NB4 (cell line): ENCODE measurements at places on chromosomes 4 and X.
A peak's percentile ranks its signal among the peaks of the same experiment; 100 is the strongest.

DNA sequence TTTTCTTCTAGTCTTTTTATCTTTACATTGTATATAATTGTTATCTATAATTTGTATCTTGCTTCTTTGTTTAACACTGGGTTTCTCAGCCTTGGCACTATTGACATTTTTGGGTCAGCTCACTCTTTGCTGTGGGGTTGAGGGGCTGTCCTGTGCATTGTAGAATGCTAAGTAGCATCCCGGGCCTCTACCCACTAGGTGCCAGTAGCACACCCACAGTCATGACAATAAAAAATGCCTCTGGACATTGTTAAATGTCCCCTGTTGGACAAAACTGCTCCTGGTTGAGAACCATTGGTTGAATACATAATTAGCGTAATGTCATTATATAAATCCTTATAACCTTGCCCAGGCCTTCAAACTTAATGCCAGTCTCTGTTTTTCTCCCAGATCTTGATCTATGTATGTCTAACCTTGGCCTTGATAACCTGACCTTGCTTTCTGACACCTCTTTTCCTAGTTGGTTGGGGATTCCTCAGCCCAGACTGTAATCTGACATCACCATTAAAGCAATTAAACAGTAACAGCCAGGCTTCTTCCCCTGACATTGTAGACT, 46.1 kb downstream of the DCX start:
- DNase-seq, result no peak

DNA sequence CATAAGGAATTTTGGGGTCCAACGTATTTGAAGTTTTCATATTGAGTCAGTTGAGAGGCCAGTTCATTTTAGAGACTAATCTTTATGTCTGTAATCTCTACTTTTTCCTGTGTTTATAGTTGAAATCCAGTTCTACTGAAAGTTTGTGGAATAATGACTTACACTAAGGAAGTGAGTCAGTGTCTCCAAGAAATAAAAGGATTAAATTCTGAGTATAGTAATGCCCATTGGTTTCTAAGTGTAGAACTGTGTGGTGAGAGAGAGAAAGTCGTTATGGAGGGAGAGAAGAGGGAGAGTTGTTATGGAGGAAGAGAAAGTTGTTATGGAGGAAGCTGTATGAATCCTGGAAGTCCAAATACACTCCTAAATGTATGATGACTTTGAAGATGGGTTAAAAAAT, 264.6 kb upstream of the HAND2 start:
- DNase-seq, result no peak

DNA sequence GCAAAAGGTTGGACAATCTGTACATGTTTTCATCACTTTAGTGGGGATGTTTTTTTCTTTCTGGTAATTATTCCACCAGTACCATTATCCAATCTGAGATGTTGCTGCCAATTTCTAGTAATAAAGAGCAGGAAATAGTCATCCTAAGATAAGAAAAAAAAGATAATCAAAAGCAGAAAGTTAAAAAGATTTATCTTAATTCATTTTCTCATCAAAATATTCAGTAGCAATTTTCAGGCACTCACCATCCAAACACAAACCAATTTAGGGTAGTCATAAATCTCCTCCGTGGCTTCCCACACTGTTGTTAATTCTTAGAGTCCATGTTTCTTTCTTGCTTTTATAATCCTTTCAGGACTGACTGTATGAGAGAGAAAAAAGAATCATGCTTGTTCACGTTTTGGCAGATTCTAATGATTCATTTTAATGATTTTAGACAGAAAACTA, 263.7 kb upstream of the UGT8 start:
- DNase-seq, result no peak

- DNase-seq, result no peak
These were observed 46.8 kb downstream of the WDR44 start for GRCh38 chrX:118392716-118393115.

GRCh38 chr4:68396756-68397155, 46.9 kb upstream of the YTHDC1 start:
- DNase-seq, result no peak

GRCh38 chr4:1628892-1629698, 55.0 kb downstream of the FAM53A start:
- peak; percentile 67 for DNase-seq

DNA sequence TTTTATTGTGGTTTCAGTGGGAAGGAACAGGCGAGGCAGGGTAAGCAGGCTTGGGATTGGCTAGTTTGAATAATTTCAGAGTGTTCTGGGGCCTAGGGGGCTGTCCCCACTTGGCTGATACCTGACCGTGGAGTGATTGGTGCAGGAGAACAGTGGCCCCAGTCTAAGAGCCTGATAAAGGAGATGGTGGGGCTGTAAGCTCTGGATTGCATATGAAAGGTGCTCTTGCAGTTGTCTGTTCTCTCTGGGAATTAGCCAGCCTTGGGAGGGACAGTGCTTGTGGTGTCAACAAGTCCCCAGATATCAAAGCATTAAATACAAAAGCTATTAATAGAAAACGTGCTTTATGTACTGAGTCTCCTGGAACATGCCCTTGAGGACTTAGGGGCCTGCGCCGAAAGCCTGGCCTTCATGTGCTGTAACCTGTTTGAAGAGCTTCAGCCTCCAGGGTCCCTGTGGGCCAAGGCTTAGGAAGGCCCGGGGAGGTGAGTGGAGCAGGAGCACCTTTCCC, 30.4 kb upstream of the CLTRN start:
- DNase-seq, result no peak

DNA sequence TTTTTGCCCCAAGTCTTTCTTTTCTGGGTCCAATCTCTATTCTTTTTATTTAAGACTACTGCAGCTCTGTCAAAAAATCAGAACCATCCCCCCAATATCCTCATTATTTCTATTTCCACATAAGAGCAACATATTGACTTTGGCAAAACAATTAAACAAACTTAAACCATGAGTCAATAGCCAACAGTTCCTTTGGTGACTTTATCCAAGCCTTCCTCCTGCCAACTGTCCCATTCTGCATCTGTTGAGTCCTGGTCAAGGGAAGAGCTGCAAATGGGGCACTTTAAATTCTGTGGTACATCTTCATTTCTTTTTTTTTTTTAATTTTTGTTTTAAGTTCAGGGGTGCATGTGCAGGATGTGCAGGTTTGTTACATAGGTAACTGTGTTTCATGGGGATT, 1875.0 kb upstream of the PCDH7 start:
- DNase-seq, result no peak
